ENCODE measurements at places on chromosomes 7 and 10.

DNA sequence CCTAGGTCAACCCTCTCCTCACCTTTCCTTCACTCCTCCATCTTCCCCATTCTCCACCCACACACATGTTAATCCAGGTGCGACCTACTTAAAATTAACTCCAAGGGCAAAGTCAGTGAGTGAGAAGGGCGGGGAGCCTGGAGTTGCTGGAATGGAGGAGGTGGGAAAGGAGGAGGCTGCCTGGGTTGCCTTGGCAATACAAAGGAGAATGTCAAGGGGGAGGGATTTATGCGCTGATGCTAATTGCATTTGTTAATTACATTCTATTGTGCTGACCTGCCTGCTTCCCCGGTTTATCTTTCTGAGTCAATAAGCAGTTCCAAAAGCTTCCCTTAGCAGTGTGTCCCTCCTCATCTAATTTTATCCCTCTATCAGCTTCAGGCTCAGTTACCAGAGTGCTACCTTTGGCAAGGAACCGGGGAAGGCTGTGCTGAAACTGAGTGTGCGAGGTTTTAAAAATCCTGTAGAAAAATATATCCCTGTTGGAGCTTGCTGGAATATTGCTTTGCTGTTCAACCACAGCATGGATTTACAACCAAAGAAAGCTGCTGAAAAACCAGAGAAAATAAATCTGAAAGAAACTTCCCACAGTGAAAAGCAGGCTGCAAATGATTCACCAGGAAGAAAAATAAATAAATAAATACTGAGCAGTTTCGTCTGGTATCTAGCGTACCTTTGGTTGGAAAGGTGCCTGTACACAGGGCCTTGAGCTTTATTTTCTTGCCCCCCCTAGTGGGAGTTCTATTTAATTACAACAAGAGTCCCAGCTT lies 113.2 kb upstream of the DGKB start:
- DNase-seq, result peak; percentile 17

GRCh38 chr10:130392031-130392430 lies 255.8 kb downstream of the GLRX3 start:
- no peak for DNase-seq

GRCh38 chr10:123537188-123537961 lies 128.8 kb upstream of the GPR26 start:
- no peak for DNase-seq

- no peak for DNase-seq
Observed at GRCh38 chr10:117360994-117361667, 14.1 kb downstream of the PDZD8 start.

DNA sequence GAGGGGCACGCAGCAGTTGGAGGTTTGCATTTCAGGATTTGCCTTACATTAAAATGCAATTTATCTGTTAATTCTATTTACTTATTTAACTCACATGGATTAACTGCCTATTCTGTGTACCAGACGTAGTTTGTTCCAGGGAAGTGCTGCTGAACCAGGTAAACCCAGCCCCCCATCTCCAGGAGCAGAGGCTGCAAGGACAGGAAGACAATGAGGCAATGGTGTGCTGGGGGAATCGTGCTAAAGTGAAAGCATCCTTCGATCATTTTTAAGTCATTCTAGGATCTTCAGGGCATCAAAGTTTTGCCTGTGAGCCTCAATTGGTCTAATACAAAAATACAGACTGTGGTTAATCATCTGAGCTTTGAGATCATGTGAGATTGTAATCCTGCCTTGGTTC lies 166.4 kb downstream of the DNAJB6 start:
- DNase-seq, result no peak

DNA sequence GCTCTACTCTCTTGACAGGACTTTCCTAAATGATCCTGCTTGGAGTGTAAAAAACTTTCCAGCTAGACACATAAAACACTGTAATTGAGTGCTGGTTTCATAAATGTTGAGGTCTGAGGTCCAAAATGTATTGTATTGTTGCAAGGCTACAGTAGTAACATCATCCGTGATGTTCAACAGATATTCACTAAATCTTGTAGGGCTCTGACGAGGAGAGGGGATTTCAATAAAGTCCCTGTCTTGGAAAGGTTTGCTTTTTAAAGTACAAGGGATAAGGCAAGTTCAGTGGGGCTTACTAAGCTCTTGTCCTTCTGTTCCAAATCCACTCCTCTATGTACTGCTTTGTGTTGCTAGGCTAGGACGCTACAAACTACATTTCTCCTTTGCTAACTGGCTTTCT lies 48.9 kb downstream of the FHIP2A start:
- no peak for DNase-seq

- DNase-seq, result no peak
Observed at GRCh38 chr7:120856621-120857352, 1.2 kb downstream of the TSPAN12 start.

- no peak for DNase-seq
Observed at GRCh38 chr10:85927952-85928665, 438.5 kb downstream of the GRID1 start.

DNA sequence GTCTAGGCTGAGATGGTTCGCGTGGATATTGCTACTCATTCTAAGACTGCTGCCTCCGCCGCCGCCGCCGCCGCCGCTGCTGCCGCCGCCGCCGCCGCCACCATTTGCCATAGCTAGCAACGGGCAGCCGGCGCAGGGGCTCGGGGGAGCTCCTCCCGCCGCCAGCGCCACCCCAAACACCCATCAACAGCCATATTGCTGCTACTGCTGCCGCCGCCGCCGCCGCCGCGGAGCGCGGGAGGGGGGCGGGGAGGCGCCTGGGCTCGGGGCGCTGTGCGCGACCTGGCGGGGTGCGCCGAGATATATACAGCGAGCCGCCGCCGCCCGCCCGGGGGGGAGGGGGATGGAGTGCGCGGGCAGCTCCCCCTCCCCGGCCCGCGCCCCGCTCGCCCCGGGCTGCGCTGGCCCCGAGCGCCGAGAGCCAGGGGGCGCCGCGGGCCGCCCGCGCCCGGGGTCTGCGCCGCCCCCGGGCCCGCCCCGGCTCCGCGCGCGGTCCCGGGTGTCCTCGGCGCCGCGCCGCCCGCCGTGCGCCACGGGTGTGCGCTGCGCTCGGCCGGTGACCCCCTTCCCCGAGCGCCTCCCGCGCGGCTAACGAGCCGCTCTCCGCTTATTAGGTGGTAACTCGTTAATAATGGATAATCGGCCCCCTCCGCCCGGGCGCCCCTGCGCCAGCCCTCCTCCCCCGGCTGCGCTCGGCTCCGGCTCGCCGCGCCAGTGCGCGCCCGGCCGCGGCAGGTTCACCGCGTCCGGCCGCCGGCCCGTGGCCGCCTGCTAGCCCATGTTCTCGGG lies at the start of gene KCNMA1:
KCNMA1 (minus strand) TSS at position 277 of the 789 bp plus-strand sequence.
- no peak for DNase-seq

DNA sequence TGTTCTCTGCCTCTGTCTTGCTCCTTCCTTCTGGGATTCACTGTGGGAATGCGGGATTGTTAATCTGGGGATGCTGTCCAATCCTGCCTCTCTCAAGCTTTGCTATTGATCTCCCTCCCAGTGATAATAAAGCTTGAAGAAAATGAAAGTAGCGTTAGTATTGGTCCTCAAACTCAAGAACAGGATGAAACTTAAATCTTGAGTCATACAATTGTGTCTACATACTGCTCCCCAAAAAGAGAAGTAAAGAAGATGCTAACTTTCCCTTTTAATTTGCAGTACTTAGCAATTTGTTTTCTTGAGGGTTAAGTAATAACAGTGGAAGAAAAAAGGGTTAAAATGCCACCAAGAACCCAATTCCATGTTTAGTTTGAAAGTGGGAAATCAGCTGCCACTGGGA lies 13.6 kb downstream of the CFTR start:
- no peak for DNase-seq

DNA sequence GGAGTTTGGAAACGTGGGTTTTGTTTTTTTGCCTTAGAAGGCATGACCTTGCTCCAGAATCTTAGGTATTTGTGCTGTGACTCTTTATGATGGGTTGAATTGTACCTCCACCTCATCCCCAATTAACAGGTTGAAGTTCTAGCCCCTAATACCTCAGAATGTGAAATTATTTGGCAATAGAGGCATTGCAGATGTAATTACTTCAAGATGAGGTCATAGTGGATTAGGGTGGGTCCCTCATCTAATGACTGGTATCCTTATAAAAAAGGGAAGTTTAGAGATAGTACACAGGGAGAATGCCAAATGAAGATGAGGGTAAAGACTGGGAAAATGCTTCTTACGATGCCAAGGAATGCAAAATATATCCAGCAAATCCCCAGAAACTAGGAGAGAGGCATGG lies 3.0 kb upstream of the FAM200A start:
- DNase-seq, result no peak

- no peak for DNase-seq
Observed at GRCh38 chr7:64581926-64582894, 19.3 kb upstream of the ZNF680 start.

DNA sequence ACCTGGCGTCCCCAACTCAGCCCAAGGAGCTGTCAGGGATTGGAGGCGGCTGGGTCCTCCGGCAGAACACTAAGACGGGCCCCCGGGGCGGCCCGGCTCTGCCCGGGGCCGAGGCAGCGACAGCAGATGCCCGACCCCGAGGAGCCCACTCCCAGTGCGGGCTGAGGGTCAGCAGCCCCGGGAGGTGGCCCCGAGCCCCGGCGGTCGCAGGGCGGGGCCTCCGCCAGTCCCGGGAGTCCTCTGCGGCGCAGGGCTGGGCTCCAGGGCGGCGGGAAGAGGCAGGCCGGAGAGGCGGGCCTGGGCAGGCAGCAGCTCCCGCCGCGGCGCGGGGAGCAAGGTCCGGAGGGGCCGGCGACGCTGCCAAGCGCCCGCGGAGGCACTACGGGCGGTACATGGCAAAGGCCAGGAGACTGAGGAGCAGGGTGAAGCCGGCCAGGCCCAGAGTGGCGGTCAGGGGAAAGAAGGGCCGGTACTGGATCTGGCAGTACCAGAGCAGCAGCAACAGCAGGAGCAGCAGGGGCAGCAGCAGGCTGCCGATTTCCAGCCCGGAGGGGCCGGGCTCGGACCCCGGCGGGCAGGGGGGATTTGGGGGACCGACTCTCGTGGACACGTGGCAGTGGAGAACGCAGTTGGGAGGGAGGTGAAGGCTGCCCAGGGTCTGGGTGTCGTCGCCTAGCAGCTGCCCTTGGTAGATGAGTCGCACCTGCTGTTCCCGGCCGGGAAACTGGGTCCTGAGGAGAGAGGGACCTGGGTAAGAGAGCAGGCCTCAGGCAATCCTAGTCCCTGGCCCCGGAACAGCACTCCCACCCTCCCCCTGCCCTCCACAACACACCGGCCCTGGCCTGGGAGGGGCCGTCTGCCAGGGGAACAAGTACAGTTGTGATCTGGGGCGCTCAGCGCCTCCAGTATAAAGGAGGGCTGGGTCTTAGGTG lies 827 bp upstream of the FASTK start:
- no peak for DNase-seq

DNA sequence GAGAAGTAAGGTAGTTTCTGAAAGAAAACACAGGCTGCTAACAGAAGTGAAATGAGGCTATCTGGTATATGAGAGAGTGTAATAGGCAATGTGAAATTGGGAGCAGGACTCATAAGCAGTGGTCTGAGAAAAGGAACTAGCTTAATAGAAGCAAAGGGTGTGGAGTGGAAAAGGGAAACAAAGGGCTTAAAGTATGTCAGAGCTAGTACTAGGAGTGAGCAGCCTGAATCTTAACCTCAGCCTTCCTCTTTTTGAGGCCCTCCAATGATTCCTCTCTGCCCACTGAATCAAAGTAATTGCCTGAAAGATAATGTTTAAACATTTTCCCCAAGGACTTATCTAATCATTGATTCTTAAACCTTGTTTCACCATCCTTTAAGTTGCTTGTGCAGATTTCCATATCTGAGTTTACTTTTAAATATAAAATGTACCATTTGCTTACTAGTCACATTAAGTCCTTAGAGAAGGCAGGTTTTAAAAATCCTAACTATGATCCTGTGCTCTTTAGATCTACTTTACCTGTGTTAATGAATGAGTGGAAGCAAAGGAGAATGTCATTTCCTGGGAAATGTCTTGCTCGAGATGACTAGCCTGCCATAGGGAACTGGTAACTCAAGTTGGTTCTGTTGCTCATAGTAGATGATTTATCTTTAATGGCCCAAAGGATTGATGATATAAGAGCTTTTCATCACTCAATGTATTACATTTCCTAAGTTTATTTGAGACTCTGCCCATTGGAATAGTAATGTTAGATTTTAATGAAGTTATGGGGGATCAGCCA lies 155.0 kb downstream of the SKAP2 start:
- DNase-seq, result no peak

GRCh38 chr7:18473119-18473518 lies 22.4 kb upstream of the HDAC9 start:
- DNase-seq, result no peak

DNA sequence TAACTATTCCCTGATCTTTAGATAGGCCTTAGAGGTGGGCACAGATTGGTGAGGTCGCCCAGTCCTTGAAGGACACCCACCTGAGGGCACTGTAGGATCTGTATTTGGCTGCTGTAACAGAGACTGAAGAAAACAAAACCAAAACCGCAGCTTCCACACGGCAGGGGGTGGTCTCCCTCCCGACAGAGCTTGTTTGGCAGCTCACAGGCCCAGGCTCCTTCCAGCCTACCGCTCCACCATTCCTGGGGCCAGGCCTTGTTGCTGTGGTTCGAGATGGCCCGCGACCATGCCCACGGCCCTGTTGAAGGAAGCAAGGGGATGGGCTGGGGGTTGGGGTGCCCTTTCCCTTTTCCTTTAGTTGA lies 30.4 kb downstream of the ZNF783 start:
- no peak for DNase-seq

- DNase-seq, result no peak
Observed at GRCh38 chr10:129658376-129659072, 191.5 kb downstream of the MGMT start.

GRCh38 chr7:117711556-117711955 lies 161.7 kb downstream of the CTTNBP2 start:
- DNase-seq, result no peak

DNA sequence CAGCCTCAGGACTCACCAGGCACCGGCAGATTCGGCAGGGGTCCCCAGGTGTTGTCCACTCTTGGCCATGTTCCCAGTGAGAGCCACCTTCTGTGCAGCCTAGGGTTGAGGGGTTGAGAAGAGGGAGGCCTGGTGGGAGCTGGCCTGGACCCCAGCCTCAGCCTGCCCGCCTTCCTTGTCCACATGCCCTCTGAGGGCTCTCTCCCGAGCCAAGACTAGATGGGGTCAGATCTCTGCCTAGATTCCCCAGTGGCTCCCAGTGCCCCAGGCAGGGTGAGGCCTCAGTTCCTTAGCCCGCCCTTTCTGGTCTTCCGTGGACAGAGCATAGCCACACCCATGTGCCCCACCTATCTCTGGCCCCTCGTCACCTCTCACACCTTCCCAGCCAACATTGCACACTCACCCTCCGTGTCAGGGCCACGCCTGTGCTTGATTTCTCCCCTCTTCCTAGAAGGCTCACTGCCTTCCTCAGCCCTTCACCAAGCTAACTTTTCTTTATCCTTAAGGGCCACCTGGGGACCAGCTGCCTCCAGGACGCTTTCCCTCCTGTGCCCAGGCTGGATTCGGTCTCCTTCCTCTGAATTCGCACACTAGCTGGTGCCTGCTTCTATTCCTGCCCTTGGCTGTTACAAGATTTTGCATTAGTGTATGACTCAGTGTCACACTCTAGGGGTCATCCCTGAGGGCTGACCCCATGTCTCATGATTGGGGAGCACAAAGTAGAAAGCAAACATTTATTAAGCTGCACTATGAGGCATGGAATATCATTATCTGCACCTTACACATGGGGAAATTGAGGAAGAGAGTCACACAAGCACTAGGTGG lies 7.5 kb downstream of the KCP start:
- no peak for DNase-seq

Data from brain pericyte (primary cell).